Activated CD8-positive, alpha-beta T cell treated with anti-CD3 and anti-CD28 coated beads for 36 hours (primary cell): ENCODE measurements at places on chromosomes 16 and 17. TPM values are rescaled to one million over a fixed set of nuclear protein-coding genes. Genes with fewer than 3 reads are reported as not detected.
A peak's percentile ranks its signal among the peaks of the same experiment; 100 is the strongest.

DNA sequence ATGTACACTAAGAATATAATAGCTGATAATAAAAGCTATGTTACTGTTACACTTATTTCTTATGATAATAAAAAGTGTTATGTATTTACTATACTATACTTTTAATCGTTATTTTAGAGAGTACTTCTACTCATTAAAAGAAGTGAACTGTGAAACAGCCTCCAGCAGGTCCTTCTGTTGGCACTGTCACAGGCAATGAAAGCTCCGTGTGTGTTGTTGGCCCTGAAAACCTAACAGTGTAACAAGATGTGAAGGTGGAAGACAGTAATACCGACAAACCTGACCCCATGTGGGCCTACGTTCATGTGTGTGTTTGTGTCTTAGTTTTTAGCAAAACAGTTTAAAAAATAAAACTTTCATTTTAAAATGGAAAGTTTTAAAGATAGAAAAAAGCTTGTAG lies 91.8 kb downstream of the STH start:
- no peak for DNase-seq

DNA sequence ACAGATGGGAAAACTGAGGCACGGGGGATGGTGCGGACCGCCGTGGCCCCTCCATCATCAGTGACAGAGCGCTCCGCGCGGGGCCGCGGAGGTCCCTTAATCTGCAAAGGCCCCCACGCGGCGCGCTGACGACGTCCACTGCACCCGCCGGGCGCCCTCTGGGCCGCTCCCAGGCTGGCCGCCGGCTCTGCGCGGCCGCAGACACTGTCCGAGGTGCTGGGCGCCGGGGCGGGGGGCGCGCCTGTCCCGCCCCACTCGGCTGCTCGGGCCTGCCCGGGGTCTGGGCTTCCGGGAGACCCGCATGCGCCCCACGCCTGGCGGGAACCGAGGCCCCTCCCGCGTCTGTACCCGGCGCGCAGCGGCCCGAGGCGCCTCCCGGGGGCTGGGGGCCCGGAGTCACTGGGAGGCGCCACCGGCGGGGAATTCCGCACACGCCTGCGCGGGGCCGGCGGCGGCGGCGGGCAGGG lies 550 bp upstream of the RNF213 start:
- peak; percentile 73 for DNase-seq

- DNase-seq, result no peak
Measured at GRCh38 chr17:50484386-50485155, 5.9 kb downstream of the RSAD1 start.

- DNase-seq, result no peak
Measured at GRCh38 chr16:54987081-54987480, 56.4 kb downstream of the IRX5 start.

DNA sequence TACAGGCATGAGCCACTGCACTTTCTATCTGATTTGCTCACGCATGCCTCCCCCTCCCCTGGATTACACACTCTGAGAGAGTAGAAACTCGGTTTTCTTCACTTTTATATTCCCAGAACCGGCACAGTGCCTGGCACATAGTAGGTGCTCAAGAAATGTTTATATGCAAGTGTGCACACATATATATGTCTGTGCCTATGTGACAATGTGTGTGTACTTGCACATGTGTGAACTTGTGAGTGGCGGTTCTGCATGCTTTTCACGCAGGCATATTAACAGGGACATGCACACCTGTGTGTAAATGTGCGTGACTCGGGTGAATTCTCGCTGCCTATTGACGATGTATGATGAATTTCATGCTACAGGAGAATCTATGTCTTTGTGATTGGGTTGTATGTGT lies 22.1 kb upstream of the IL21R start:
- no peak for DNase-seq

Gene PFN1
- total RNA-seq, result 1,759 TPM

DNA sequence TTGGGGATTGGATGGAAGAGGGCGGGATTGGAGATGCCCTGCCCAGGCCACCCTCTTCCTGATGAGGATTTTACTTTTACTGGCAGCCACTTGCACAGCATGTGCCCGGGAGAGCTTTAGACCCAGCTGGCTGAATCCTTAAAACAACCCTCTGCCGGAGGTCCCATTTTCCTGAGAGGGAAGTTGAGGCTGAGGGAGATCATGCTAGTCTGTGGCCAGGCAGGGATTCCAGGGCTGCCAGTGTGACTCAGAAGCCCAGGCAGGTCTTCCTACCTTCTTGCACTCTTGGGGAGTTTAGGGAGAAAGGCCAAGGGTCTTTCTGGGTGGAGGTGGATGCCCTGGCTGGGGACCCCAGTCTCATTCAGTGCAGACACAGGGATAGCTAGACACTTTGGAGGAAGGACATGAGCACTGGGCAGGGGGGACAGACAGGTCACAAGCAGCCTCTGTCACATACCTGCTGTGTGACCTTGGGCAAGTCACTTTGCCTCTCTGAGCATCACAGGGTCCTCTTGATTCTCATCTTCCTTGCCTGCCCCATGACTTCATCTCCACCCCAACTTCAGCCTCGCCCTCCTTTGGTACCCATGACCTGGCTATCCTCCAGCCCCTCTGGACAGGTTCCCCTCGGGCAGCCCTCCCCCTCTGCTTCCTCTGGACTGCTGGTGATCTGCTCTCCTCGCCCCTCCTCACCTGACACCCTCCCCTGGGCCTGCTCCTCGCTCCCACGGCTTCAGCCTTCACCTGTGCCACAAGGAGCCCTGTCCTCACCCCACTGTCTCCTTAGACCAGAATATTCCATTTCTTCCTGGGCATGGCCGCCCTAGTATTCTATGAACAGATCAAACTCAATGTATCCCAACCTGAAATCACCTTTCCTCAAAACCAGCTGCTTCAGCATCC lies 11.3 kb upstream of the DCAF7 start:
- DNase-seq, result no peak

- no peak for DNase-seq
Measured at GRCh38 chr16:2482708-2483534, 8.0 kb downstream of the TBC1D24 start.

GRCh38 chr16:3652373-3653195 lies 1.9 kb upstream of the DNASE1 start:
- DNase-seq, result no peak

GRCh38 chr17:17818088-17818526 lies 18.7 kb downstream of the SREBF1 start:
- no peak for DNase-seq

GRCh38 chr16:31094088-31094423 lies 541 bp downstream of the VKORC1 start:
- no peak for DNase-seq

DNA sequence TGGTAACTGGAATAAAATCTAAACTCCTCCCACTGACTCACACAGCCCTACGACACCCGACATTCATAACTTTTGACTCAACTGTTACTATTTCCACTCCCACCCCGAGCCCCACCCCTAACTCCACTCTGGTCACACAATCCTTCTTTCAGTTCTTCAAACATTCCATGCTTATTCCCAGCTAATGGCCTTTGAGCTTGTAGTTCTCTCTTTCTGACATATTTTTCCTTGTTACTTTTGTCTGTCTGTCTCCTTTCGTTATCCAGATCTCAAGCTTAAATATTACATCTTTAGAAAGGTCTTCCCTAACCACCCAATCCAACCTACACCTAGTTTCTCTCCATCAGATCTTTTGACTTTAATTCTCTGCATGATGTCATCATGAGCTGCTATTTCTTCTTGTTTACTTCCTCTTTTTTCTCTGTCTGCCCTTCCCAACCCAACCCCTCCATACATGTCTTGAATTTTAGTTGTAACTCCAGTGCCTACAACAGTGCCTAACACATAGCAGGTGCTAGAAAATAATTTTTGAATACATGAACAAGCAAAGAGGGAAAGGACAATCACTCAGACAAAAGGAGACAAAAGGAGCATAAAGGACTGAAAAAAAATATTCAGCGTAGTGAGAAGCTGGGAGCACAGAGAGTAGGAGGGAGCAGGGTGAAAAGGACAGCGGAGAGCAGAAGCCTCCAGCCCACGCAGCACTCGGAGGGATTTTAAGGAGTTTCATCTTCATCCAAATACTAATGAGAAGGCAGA lies 65.2 kb upstream of the SMIM36 start:
- no peak for DNase-seq

DNA sequence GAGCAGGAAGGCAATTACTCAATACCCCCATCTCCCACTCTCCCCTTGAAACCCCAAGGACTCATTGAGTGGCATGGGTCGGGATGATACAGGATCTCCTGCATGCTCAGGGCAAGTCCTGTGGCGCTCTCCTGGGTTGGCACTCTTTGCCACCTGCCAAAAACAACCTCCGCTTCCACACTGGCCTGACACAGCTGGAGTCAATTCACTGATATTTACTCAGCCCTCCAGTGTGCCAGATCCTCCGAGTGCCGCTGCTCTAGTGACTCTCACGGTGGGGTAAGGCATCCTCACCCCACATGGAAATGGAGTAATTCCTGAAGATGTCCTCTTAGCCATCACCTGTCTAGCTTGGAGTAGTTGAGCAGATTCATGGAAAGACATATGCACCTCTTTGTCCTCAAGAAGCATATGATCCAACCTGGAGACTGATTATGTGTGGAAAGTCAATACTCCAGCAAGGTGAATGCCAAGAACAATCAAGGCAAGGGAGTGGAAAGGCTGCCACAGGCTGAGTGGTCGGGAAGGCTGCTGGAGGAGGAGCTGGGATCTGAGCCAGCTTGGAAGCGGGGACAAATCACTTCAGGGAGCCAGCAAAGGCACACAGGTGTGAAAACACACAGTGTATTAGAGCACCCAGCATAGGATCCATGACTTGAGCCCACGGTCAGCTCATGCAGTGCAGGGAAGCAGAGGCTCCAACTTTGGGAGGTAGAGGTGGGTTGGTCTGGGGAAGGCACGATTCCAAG lies 12.6 kb upstream of the GOSR2 start:
- no peak for DNase-seq
